ENCODE measurements at places on chromosomes 7 and 10. TPM values are rescaled to one million over a fixed set of nuclear protein-coding genes. Genes with fewer than 3 reads are reported as not detected.

TMEM178B gene
- total RNA-seq, result 7.9 TPM

FUOM gene
- total RNA-seq, result 20.3 TPM

- peak; percentile 46 for DNase-seq
These were observed 7.2 kb downstream of the C10orf90 start for GRCh38 chr10:126663328-126663727.

GRCh38 chr7:152341039-152341913, 94.5 kb downstream of the KMT2C start:
- no peak for DNase-seq

- DNase-seq, result no peak
These were observed 39.6 kb upstream of the CACNB2 start for GRCh38 chr10:18100669-18101068.

LHFPL3 gene
- not detected for total RNA-seq

DNA sequence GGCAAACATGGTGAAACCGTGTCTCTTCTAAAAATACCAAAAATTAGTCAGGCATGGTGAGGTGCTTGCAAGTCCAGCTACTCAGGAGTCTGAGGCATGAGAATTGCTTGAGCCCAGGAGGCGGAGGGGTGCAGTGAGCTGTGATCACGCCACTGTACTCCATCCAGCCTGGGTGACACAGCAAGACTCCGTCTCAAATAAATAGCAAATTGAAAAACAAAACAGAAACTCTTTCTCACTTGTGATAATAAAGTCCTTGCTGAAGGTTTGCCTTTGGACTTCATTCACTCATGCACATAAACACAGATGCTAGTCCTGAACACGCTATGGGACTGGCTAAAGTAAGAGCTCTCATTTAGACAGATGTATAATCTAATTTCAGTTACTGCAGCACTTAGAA, 37.6 kb downstream of the ANK3 start:
- DNase-seq, result no peak

TRPV5 gene
- total RNA-seq, result not detected

- no peak for DNase-seq
These were observed 77.5 kb upstream of the SP8 start for GRCh38 chr7:20864221-20864620.

DNA sequence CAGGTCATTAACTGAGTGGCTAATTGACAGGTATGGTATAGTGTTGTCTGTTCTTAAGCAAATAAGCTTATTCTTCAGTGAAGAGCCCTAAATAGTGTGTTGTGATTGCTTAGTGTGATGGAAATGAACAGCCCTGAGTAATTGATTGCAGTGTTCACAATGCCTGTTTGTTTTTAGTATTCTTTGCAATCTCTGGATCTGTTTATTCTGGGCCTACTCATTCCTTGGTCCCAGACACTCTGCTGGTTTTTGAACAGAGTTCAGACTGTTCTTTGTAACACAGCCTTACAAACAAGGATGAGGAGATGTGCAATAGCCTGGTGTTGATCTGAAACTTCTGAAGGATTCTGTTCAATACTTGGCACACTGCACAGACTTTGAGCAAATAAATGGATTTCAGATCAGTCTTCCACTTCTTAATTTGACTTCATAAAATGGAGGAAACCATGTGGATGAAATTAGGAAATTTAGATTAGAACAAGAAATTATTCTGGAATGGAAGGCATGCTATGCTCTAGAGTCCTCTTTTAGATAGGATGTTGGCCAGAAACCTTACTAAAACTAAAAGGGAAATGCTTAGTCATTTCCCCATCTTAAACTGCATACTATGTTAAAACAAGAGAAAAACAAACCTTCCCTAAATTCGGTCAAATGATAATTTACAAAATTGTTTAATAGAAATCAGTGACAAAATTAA, 444.2 kb upstream of the SEMA3D start:
- DNase-seq, result no peak

GRCh38 chr10:76404531-76404930, 973.1 kb downstream of the LRMDA start:
- no peak for DNase-seq

DNA sequence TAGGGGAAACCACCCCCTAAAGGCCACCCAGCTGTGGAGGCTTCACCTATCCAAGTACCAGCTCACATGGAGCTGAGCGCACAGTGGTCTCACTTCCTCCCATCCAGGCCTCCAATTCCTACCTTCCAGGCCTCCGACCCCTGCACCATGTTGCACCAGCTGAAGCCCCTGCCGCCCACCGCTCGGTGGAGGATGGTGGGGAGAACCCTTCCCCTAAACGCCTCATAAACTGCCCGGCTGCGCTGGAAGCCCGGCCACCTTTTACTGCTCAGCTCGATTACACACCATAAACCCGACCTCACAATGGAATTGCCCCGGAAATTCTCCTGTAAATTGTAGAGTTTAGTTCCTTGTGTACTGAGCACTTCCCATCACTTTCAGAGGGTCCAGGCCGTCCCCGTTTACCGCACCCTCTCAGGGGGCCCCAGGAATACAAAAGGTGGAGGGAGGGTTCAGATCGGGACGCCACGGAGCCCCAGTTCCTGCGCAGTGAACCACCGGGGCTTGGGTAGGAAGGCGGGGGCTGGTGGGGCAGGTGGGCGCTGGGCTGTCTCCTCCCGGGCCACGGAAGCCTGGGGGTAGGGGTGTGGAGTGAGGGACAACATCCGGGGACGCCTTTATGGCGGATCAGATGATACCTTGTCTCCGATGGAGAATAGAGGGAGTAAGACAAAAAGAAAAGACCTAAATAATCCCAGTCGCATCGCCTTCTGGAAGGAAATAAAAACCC, 1.4 kb upstream of the HOXA7 start:
- peak; percentile 29 for DNase-seq

GRCh38 chr7:43880596-43880995, 11.3 kb upstream of the MRPS24 start:
- no peak for DNase-seq

DNA sequence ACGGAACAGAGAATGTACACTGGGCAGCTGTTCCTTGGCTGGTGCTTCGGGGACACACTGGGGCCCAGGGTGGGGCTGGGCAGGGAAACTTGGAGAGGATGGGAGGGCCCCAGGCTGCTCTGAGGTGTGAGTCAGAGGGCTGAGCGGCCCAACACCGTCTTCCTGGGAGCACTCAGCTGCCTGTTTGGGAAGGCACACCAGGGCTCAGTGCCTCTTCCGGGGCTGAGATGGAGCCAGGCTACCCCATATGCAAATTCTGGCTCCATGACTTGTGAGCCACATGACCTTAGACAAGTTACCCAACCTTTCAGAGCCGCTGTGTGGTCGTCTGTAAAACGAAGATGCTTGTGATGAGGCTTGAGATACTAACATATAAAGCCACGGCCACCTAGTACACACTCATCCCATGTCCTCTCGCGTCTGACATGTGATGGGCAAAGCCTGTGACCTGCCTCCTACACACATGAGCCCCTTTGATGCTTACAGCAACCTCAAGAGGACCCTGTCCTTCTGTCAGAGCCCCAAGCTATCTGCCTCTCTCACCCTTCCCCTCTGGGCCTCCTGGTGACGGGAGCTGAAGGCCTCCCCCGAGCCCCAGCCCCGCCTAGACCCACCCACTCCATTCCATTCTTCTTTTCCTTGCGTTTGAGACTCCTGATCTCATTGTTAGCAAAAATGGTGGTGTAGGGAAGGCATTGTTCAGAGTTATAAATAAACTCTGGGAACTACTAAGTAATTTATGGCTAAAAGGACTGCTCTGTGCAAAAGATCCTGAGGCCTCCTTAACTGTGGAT, 26.1 kb downstream of the KLRG2 start:
- no peak for DNase-seq

TAC1 gene
- 3.0 TPM for total RNA-seq

DNA sequence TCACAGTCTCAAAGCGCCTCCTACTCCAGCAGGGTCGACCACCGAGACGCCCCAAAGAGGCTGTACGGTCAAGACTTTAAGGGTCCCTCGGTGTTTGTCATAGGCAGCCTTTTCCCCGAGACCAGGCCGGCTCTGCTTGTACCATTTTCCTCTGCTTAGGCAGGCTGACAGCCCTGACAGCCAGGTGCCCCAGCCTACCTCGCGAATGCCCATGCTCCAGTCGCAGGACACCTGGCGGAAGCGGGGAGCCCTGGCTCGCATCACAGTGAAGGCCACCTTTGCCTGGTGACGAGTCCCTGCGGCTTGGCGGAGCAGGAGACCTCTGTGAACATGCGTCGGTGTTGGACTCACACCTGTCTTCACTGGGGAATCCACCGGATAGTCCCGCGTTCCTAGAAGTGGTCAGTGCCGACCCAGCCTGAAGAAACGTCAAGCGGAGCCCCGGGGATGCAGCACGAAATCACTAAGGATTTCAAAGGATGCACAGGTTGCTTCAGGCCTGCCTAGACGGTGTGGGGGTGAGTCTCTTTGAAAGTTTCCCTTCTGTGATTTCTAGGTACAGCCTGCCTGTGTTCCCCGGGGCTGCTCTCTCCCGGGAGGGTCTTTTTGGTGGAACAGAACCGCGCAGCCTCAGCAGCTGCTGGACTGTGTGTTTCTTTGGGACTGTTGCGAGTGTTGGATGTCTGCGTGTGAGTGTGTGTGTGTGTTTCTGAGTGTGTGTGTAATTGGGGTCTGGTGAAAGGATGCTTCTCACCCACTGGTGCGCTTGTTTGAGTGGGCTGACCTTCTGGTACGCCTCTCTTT, 30.5 kb upstream of the ZNF273 start:
- DNase-seq, result peak; percentile 39

DNA sequence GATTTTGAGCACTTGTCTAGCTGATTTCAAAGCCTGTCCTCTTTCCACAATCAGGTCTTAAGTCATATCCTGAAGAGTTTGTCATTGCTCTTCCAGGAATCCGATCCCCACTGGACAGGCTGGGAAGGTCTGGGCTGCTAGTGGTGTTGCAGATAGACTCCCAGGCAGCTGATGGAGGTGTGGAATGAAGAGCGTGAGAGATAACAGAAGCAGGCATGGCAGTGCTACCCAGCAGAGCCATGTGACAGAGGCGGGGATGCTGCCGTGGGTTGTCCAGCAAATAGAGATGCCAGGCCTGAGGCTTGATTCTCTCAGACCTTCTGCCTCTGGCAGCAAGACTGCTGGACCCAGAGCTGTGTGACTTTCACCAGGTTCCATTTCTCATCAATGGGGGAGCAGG, 116.5 kb upstream of the EEPD1 start:
- no peak for DNase-seq
